Type B pancreatic cell (in vitro differentiated cells): ENCODE measurements at places on chromosomes 7 and 10. TPM values are rescaled to one million over a fixed set of nuclear protein-coding genes. Genes with fewer than 3 reads are reported as not detected.

DNA sequence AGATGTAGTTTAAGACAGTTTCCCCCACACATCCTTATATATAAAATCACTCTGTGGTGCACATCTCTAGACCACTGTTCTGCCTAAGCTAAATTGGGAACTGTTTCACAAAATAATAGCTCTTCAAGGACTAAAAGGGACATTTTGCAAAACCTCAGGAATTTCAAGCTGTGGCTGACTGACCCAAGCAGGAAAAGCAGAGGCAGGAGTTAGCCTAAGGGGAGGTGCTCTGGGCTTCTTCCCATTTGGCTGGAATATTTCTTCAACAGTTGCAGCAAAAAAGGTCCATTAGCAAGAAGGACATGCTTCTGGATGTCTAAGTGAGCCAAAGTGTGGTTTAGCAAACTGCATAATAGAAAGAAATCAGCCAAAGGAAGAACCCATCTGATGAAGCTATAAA is 551.2 kb upstream of the ANKRD30A start:
- DNase-seq, result no peak
- H3K36me3 ChIP-seq, result no peaks in the 10 kb centered on the region
- H3K27me3 ChIP-seq, result no peaks in the 10 kb centered on the region

DNA sequence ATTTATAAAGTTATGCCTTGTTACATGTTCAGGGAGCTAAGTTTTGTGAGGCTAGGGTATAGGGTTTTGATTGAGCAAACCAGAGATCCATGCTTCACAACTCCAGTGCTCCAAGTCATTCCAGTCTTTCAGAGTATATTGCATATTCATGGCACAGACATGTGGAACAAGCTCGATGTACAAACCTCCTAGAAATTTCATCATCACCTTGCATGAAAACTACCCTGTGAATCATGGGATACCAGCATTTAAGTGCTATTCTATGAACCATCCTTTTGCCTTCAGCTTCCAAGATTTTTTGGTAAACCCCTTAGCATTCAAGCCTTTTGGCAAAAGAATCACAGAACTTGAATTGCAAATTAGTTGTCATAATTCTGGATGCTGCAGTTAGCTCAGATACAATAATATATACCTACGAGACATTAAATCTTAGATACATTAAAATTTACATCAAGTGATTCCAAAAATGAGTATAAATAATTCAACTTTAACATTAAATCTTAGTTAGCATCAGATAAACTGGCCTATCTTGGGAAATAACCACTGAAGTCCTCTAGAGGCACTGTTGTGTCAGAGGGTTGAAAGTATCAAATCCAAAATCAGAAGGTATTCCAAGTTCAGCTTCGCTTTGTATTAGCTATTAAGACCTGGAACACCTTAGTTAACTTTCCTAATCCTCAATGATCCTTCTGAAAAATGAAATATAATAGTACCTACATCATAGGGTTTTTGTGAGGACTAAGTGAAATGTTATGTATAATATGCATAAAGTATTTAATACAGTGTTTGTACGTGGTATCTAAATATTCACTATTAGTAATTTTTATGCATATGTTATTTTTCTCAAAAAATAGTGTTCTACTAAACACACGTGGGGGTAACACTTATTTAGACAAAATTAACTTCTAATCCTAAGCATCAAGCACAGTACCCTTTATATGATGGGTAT is 55.5 kb upstream of the CABCOCO1 start:
- H3K27ac ChIP-seq, result no peak overlapping the region
- H3K4me3 ChIP-seq, result no peak overlapping the region
- H3K36me3 ChIP-seq, result no peaks in the 10 kb centered on the region
- H3K27me3 ChIP-seq, result no peaks in the 10 kb centered on the region

- H3K4me1 ChIP-seq, result peaks cover 24% of the 10 kb centered on the region
- no peaks in the 10 kb centered on the region for H3K27me3 ChIP-seq
- no peak for DNase-seq
- H3K36me3 ChIP-seq, result peaks cover under 1% of the 10 kb centered on the region
- peak overlapping the region; percentile 90 for H3K27ac ChIP-seq
Observed at GRCh38 chr7:1028775-1029636, 15.3 kb upstream of the GPR146 start.

DNA sequence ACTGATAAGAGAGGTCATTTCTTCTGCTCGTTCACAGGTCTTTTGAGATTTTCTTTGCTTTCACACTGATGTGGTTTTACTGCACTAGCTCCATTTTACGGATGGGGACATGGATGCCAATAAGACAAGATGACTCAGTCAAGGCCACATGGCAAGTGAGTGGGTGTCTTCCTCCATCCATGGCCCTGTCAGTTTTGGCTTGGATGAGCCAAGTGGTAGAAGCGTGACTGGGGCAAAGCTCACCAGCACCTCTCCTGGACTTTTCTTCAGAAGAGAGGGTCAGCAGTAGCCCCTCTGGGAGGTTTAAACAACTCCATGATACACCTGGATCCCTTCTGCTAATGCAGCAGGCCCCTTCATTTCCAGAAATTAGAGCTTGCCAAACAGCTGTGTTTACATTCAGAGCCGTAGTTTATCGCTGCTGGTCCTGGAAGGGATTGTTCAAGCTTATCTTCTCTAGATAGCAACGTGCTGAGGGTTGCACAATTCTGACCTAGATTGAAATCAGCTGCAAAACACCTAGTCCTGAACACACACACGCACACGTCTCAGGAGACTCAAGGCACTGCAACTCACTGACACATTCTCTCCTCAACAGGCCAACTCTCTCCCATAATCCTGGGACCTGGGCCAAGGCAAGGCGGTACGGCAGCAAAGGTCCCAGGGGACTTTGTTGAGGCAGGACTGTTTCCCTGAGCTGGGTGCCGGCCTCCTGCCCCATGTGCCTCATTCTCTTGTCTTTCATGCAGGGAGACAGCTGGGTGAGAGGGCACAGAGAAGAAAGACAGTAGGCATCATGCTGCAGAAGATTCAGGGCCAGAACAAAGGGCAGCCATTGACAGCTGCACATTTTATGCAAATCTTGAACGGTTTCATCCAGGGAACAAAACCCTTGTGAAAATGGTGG is 14.2 kb upstream of the PDCD4 start:
- no peaks in the 10 kb centered on the region for H3K27me3 ChIP-seq
- H3K4me3 ChIP-seq, result no peak overlapping the region
- DNase-seq, result no peak
- peak overlapping the region; percentile 37 for H3K27ac ChIP-seq
- H3K36me3 ChIP-seq, result no peaks in the 10 kb centered on the region
- peaks cover 39% of the 10 kb centered on the region for H3K4me1 ChIP-seq

GRCh38 chr7:96719164-96719563 is 9.5 kb upstream of the SEM1 start:
- H3K27me3 ChIP-seq, result no peaks in the 10 kb centered on the region
- peaks cover 7% of the 10 kb centered on the region for H3K4me1 ChIP-seq
- no peak for DNase-seq
- H3K27ac ChIP-seq, result no peak overlapping the region

Gene NEUROG3
- total RNA-seq, result 0.51 and 0.93 TPM in 2 replicates

GRCh38 chr7:4689668-4690067 is 7.6 kb downstream of the FOXK1 start:
- DNase-seq, result no peak
- peaks cover 3% of the 10 kb centered on the region for H3K36me3 ChIP-seq
- peaks cover 57% of the 10 kb centered on the region for H3K4me1 ChIP-seq
- peak overlapping the region; percentile 13 for H3K4me3 ChIP-seq
